ENCODE measurements at places on chromosomes 13 and 19.

DNA sequence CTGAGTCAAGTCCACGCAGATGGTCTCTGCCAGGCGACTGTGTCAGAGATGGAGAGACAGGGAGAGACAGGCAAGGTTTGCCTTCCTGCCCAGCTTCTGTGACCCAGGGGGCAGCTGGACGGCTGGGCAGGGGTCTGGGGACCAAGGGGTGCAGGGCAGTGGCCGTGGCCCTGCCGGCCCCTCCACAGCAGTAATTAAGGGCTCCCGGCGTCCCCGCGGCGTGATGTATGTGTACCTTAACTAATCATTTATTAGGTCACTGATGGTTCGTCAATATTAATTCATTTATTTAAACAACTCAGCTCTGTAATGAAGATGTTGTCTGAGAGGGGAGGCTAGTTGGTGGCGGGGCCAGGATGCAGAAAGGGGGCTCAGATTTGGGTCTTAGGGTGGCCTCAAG is 28.6 kb upstream of the TCF3 start:
- no peak for DNase-seq

DNA sequence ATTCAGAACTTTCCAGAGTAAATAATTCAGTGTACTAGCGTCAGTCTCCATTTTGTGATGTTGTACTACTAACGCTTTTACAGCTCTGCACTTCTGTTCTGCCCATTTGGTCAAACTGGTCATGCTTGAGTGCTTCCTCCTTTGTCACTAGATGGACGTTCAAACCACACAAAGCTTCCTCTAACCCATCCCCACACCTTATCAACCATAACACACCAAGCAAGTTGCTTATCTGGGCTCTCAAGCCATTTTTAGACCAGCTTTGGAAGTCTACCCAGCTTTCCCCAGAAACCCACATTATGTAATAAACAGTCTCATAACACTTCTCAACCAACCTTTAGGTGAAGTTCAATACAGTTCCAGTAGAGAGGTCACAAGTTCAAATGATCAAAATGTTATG is 2.3 kb upstream of the ZNF347 start:
- no peak for DNase-seq

GRCh38 chr13:39888865-39889810 is 233.7 kb downstream of the COG6 start:
- peak; percentile 5 for DNase-seq

GRCh38 chr13:45333251-45333976 is 7.6 kb downstream of the TPT1 start:
- no peak for DNase-seq

GRCh38 chr13:35190241-35190640 is 248.2 kb downstream of the NBEA start:
- DNase-seq = no peak

DNA sequence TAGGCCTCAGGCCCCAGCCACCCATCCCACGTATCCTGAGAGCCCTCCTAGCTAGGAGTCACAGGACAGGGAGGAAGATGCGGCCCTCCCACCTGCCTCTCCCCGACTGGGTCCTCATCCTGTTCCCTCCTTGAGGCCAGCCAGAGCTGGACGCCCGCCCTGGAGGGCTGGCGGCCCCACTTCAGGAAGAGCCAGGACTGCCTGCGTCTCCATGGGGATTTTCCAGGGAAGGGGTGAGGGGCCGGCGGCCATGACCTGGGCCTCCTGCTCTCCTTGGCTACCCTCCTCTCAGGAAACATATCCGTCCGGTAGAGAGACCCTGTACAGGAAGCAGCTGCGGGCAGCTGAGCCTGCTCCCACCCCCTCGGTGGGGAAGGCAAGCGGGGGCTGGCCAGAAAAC is 11.3 kb upstream of the PRKD2 start:
- no peak for DNase-seq

Measured in hepatic stellate cell (primary cell).